ENCODE measurements at places on chromosomes 3 and 15.

- DNase-seq = no peak
Measured at GRCh38 chr3:174863488-174863887, 4.4 kb downstream of the NAALADL2 start.

DNA sequence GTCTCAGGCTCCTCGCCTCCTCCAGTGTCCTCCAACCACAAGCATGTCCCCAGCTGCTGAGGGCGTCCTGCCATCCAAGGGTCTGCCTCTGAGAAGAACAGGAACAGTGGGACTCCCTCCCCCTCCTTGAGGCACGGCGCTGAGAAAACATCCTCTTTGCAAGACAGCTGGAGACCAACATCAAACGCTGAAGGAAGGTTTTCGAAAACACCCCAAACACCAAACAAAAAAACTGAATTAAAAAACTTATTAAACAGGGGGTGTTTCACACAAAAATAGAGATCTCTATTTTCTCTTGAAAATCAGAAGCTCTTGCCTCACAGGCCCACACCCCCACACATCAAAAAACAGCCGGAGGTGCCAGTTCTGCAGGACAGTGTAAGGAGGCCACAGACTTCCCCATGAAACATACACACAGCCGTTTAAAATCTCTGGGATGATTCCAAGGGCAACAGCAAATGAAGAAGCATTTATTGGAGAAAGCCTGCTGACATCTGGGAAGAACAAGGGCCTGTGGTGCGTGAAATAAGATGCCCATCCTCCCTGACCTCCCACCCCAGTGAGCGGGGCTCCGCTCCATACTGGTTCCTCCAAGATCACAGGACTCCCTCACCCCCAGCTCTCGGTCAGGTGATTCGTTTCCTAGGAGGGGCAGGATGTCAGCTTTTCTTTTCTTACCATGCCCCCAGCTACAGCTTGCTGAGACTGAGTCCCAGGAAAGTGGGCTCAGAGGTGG, 71.3 kb downstream of the NUP210 start:
- DNase-seq = no peak

GRCh38 chr3:21673393-21673792, 77.6 kb downstream of the ZNF385D start:
- no peak for DNase-seq

DNA sequence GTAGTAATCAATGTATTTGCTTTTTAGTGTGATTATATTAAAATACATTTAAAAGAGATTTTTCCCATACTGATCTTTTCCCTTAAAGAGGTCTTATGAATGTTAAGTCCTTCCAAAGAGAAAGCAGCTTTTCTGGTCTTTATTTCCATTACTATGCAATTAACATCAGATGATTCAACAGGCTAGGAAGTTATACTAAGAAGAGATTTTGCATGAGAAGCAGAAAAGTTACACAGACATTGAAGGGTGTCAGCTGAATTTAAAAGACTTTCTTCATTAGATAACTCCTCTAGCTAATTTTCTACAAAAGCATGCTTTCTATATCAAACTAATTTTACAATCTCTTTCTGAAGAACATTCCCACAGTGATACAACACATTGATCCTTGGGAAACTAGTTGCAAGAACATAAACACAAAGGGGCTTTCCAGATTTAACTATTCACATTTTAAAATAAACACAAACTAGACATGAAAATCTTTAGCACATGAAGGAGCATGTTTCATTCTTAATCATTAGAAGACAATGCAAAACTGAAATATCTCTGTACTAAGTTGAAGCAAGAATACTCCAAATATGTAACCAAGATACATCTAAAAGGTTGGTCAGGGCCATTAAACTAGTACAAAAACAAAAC, 965.8 kb downstream of the ROBO1 start:
- DNase-seq = no peak

DNA sequence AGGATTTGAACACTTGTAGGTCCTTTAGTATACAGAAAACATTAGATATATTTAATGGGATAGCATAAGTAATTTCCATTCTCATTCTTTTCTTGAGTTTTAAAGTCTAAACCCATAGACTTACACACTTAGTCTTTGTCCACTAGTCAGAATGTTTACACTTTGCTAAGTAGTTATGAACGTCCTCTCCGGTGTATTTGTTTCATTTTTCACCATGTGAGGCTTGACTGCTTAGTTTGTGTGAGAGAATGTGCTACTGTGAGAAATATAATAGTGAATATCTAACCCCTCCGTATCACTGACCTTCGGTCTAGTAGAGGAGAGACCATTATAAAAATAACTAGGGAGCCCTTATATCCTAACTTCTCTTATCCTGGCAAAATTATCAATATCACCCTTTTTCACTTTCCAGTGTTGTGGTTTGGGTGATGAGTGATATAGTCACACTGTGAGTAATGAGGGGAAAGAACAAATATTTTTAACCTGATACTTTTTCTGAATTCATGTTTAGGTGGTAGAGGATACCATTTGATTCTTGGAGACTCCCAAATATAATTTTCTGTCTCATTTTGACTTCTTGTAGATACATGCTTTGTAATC, 122.4 kb downstream of the UBE2E2 start:
- peak; percentile 14 for DNase-seq

DNA sequence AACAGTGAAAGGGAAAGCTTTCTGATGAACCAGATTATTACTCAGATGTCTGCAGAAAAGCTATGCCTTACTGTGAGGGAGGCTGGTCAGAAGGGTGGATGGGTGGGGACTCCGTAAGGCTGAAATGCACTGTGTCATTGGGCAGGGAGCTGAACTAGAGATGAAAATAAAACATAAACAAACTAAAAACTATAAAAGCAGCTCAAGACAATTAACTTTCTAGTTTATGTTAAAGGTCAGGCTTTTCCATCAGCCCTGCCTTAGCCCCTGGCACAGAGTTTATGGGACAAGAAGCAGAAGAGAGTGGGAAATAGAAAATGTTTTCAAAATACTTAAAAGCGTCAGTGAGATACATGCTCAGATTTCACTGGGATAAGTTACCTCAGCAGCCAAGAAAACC, 310.0 kb upstream of the UBE2E2 start:
- no peak for DNase-seq

GRCh38 chr15:26889298-26889898, 22.5 kb downstream of the GABRA5 start:
- DNase-seq = no peak

- DNase-seq = no peak
Measured at GRCh38 chr3:105915524-105915923, 46.7 kb upstream of the CBLB start.

DNA sequence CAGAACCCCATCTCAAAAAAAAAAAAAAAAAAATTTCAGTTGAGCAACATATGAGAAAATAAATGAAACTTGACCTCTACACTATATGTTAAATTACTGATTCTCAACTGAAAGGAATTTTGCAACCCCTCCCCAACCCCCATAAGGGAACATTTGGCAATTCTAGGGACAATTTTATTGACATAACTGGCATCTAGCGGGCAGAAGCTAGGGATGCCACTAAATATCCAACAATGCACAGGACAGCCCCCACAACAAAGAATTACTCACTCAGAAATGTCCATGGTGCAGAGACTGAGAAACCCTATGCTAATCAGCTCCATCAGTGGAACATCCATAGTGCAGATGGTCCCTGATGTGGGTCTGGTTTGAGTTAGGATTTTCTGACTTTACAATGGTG, 58.2 kb upstream of the OXTR start:
- no peak for DNase-seq

- DNase-seq = no peak
Measured at GRCh38 chr3:127914584-127914983, 448 bp upstream of the KBTBD12 start.

GRCh38 chr3:27342267-27342666, 26.9 kb downstream of the NEK10 start:
- DNase-seq = no peak

DNA sequence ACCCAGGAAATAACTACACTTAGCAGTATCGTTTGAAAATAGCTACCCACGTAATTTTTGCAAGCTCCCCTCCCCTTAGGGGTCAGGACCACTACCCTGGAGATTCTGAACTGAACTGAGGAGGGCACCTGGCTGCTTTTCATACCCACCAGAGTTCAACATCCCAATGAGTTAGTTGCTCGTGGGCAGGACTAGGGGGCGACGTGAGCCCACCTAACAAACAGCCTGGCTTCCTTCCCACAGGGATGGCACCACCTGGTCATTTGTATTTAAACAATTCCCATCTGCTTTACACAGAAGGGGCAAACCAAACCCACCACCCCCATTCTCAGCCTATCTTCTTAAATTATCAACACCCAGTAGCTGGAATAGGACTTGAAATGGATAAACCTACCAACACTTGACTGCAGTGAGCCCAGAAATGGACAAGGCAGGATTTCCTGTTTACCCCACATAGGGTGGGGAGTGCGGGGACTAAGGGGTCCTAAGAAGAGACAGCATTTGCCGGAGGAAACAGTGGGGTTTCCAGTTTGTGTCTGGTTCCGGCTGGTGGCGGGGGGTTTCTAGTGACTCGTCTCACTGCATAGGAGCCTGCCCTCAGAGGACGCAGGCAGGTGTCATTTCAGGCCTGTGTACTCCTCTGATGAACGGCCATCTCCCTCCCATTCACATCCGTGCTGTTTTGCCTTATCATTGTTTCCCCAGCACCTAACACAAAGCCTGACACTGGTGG, 11.6 kb upstream of the VGLL4 start:
- no peak for DNase-seq

DNA sequence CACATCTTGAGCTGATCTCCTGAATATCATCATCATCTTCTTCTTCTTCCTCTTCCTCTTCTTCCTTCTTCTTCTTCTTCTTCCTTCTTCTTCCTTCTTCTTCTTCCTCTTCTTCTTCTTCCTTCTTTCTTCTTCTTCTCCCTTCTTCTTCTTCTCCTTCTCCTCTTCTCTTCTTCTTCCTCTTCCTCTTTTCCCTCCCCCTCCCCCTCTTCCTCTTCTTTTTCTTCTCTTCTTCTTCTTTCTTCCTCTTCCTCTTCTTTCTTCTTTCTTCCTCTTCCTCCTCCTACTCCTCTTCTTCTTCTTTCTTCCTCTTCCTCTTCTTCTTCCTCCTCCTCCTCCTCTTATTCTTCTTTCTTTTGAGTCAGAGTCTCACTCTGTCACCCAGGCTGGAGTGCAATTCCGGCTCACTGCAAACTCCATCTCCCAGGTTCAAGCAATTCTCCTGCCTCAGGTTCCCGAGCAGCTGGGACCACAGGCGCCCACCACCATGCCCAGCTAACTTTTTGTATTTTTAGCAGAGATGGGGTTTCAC, 197.9 kb upstream of the NANOGP8 start:
- DNase-seq = no peak

- no peak for DNase-seq
Measured at GRCh38 chr3:49841806-49842205, 14.6 kb downstream of the TRAIP start.
